ENCODE measurements at places on chromosomes 6 and 20. TPM values are rescaled to one million over a fixed set of nuclear protein-coding genes. Genes with fewer than 3 reads are reported as not detected.

Gene WASF1
- polyA plus RNA-seq: 7.7 TPM

Gene PANK2
- polyA plus RNA-seq: 32.7 TPM

Gene ZNF334
- 11.8 TPM for polyA plus RNA-seq

Gene REM1
- polyA plus RNA-seq: 6.6 TPM

DNA sequence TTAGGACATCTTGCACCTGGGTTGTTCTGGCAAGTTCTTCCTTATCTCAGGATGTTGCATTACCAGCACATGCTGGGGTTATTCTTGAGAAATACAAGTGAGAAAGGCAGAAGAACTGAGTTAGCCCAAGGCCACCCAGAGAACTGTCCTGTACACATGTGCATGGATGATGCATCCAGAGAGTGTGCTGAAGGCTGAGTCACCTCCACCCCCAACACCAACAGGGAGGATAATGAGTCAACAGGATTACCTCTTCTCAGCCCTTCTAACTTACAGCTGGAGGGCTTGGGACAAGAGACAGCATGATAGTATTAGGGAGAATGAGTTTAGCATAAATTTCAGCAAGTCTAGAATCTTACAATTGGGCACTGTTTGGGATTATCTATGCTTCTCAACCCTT lies 8.5 kb downstream of the SCGN start:
- no peak for DNase-seq

- DNase-seq: no peak
Measured at GRCh38 chr20:57408131-57408530, 16.9 kb downstream of the RBM38 start.

- DNase-seq: no peak
Measured at GRCh38 chr6:43120944-43121913, 45.1 kb downstream of the PTK7 start.

DNA sequence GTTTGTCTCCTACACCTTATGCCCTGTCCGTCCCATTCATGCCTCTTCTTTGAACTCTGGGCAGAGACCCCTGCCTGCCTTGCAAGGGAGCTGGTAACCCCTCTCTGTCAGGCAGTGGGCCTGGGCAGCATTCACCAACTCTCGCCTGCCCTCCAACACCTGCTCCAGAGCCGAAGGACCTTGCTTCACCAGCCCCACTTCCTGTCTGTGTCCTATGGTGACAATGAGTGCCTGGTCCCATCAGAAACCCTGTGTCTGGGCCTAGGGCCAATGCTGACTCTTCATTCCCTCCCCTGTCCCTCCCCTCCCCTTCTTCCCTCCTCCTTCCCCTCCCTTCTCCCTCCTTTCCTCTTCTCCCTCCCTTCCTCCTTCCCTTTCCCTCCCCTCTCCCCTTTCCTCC lies 22.8 kb upstream of the PCMTD2 start:
- DNase-seq: no peak

DNA sequence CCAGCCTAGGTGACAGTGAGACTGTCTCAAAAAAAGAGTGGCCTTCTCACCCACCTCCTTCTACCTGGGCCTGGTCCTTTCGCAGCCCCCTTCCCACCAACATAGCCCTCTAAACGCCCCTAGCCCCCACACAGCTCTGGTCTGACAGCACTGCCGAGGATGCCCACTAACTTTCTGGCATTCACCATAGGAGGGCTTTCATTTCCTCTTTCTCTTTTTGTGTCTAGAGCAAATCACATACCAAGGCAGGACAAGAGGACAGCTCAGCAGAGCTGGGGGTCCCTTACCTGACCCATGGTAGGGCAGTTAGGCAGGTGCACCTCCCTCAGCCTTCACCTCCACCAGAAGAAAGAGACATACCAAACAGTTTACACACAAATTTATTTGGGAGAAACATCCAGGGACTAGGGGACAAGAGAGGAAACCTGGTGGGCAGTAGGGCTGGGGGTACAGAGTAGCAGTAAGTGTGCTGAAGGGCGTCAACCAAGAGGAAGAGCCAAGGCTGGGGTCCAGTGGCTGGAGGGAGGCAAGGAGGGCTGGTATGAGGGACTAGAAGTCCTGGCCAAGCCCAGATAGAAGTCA lies 4.5 kb downstream of the LY6G5C start:
- no peak for DNase-seq

DNA sequence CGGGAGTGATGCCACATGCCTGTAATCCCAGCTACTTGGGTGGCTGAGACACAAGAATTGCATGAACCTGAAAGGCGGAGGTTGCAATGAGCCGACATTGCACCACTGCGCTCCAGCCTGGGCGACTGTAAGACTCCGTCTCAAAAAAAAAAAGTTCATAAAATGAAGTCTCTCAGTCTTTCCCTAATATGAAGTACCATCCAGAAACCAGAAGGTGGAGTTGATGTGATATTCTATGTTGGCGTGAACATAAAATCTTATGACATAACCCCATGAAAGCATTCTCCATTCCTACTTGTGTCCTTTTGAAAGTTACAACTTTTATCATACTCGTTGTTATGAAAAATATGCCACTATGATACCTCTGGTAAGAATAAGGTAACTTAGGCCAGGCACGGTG lies 5.7 kb downstream of the SOD2 start:
- DNase-seq: no peak
